Effector memory CD4-positive, alpha-beta T cell (primary cell): ENCODE measurements at places on chromosomes 5 and 9.
A peak's percentile ranks its signal among the peaks of the same experiment; 100 is the strongest.

DNA sequence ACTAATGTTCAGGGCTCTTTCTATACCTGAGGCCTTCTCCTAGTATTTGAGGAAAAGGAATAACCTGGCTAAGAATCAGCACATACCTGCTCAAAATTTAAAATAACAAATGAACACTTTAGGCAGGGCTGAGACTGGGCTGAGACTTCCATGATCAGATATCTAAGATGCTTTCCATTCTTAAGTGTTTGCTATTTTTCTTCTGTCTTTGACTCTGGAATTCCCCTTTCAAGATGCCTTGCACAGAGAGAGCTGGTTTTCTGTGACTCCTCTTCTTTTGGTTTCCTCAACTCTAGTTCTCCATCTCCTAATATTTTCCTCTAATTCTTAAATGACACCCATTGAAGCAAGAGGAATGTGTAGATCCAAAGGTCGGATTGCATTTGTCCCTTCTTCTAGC lies 61.1 kb downstream of the DPYSL3 start:
- no peaks in the 10 kb centered on the region for H3K36me3 ChIP-seq
- peaks cover 15% of the 10 kb centered on the region for H3K27me3 ChIP-seq
- no peak for DNase-seq

DNA sequence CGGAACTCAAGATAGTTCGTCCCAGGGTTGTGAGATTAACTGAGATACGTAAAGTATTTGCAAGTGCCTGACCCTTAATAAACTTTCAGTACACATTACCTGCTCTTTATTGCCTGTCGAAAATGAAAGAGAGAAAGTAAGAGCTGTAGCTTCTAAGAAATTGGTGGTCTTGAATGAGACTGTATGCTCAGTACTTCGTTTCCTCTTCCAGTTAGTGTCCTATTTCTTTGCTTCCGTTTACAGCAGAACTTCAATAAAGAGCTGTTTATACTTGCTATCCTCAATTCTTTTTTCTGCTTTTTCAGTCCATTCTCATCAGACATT lies 534 bp downstream of the SRFBP1 start:
- no peaks in the 10 kb centered on the region for H3K36me3 ChIP-seq
- H3K27ac ChIP-seq, result peak overlapping the region; percentile 67
- H3K4me3 ChIP-seq, result peak overlapping the region; percentile 77
- H3K27me3 ChIP-seq, result no peaks in the 10 kb centered on the region
- no peak for DNase-seq
- peaks cover 3% of the 10 kb centered on the region for H3K4me1 ChIP-seq

- no peaks in the 10 kb centered on the region for H3K27me3 ChIP-seq
- H3K27ac ChIP-seq, result no peak overlapping the region
- no peak overlapping the region for H3K4me3 ChIP-seq
- DNase-seq, result no peak
Observed at GRCh38 chr5:112923988-112924387, 2.0 kb upstream of the REEP5 start.

GRCh38 chr9:127341152-127341551 lies 55.8 kb upstream of the SLC2A8 start:
- no peak overlapping the region for H3K4me3 ChIP-seq
- H3K27ac ChIP-seq, result no peak overlapping the region
- H3K27me3 ChIP-seq, result no peaks in the 10 kb centered on the region
- no peaks in the 10 kb centered on the region for H3K4me1 ChIP-seq
- DNase-seq, result no peak

GRCh38 chr9:80932947-80933780 lies 756.2 kb downstream of the TLE1 start:
- H3K36me3 ChIP-seq, result no peaks in the 10 kb centered on the region
- H3K4me3 ChIP-seq, result no peak overlapping the region
- DNase-seq, result no peak
- H3K27me3 ChIP-seq, result no peaks in the 10 kb centered on the region

- H3K27me3 ChIP-seq, result no peaks in the 10 kb centered on the region
- no peak overlapping the region for H3K27ac ChIP-seq
- no peaks in the 10 kb centered on the region for H3K4me1 ChIP-seq
Observed at GRCh38 chr5:31741496-31741895, 102.6 kb downstream of the PDZD2 start.

DNA sequence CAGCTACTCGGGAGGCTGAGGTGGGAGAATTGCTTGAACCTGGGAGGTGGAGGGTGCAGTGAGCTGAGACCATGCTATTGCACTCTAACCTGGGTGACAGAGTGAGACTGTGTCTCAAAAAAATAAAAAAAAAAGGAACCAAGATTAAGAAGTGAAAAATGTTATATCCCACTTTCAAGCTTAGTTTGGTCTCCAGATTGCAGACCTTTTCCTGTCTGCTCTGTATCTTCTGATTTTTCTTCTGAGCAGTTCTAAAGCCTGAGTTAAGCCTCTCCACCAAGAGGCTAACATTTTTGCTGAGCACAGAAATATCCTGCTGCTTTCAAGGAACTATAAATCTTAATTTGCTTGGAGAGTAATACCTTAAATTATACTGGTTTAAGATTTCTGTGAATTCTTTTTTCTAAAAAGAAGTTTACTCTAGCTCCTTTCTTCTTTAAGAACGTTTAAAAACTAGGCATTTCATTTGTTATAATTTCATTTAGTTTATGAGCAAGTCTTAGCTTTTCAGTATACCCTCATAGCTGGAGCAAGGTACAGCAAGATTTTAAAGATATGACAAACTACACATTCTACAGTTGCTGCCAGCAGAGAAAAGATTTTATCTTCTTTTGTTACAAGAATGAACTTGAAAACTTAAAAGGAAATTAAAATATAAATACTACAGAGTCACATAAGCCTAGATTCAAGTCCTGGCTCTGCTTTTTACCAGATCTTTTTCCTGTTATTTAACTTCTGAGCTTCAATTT lies 55.0 kb downstream of the GARNL3 start:
- no peaks in the 10 kb centered on the region for H3K4me1 ChIP-seq
- H3K4me3 ChIP-seq, result no peak overlapping the region
- no peak overlapping the region for H3K27ac ChIP-seq
- H3K27me3 ChIP-seq, result no peaks in the 10 kb centered on the region
- no peaks in the 10 kb centered on the region for H3K36me3 ChIP-seq
- DNase-seq, result no peak

GRCh38 chr5:126819253-126819652 lies 42.3 kb downstream of the LMNB1 start:
- no peaks in the 10 kb centered on the region for H3K27me3 ChIP-seq
- no peaks in the 10 kb centered on the region for H3K4me1 ChIP-seq
- DNase-seq, result no peak
- no peak overlapping the region for H3K4me3 ChIP-seq

DNA sequence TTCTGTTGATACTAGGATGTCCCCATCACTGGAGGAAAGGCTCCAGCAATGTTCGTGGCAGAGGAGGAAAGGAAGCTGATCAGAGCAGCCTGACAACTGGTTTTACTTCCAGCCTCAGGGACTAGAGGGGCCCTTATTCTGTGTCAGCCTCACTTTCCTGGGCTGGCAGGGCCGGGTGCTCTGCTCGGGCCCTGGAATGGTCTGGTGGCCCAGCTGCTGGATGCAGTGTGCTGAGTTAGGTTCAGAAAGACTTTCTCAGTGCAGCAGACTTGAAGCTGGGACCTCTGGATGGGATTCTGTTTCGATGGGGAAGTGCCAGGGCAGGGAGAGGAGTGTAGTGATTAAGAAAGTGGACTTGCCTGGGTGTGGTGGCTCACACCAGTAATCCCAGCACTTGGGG lies 81.0 kb downstream of the MACROH2A1 start:
- H3K4me3 ChIP-seq, result no peak overlapping the region
- no peak overlapping the region for H3K27ac ChIP-seq
- H3K27me3 ChIP-seq, result no peaks in the 10 kb centered on the region
- no peaks in the 10 kb centered on the region for H3K4me1 ChIP-seq
- H3K36me3 ChIP-seq, result no peaks in the 10 kb centered on the region

DNA sequence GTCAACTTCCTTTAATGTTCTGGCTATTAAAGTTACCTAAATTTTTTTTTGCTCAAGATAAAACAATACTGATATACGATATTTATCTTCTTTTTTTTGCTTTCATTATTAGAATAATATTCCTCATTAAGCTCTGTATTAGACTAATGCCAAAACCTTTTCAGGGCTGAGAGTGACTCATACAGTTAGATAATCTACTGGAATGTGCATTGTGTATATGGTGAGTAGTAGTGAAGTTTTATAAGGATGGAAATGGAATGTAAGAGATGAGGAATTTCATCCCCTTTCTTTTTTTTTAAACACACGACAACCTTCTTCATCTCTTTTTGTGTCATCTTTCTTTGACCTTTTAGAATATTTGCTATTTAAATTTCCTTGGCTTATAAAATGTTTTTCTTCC lies 268.6 kb downstream of the ISL1 start:
- DNase-seq, result no peak
- no peak overlapping the region for H3K27ac ChIP-seq
- no peak overlapping the region for H3K4me3 ChIP-seq
- H3K27me3 ChIP-seq, result no peaks in the 10 kb centered on the region
- H3K4me1 ChIP-seq, result no peaks in the 10 kb centered on the region
- no peaks in the 10 kb centered on the region for H3K36me3 ChIP-seq

- H3K36me3 ChIP-seq, result peaks cover 14% of the 10 kb centered on the region
- H3K27ac ChIP-seq, result no peak overlapping the region
- no peaks in the 10 kb centered on the region for H3K4me1 ChIP-seq
- no peaks in the 10 kb centered on the region for H3K27me3 ChIP-seq
Observed at GRCh38 chr5:41842777-41843176, 27.4 kb downstream of the OXCT1 start.

- H3K36me3 ChIP-seq, result no peaks in the 10 kb centered on the region
- H3K4me1 ChIP-seq, result no peaks in the 10 kb centered on the region
- DNase-seq, result no peak
- no peak overlapping the region for H3K4me3 ChIP-seq
Observed at GRCh38 chr5:174532455-174533453, 191.6 kb upstream of the MSX2 start.
